ENCODE measurements at places on chromosomes 3 and 15.

DNA sequence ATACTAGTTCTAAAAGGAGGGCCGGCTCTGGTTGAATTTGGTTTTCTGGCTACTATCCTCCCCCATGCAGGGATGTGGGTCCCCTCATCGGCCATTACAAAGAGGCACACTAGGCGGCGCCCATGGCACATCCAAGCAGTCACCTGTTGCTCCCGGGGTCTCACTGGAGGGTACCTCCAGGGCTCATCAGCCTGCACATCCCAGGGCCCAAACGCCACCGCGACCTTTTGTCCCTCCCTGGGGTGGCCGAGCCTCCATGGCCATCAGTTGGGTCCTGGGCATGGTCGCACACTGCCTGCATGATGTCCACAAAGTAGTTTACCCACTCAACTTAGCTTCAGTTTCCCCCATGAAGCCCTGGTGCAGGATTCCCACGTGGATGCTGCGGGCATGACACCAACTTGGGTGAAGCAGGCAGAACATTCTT lies 28.3 kb downstream of the IDH3A start:
- no peak for DNase-seq

DNA sequence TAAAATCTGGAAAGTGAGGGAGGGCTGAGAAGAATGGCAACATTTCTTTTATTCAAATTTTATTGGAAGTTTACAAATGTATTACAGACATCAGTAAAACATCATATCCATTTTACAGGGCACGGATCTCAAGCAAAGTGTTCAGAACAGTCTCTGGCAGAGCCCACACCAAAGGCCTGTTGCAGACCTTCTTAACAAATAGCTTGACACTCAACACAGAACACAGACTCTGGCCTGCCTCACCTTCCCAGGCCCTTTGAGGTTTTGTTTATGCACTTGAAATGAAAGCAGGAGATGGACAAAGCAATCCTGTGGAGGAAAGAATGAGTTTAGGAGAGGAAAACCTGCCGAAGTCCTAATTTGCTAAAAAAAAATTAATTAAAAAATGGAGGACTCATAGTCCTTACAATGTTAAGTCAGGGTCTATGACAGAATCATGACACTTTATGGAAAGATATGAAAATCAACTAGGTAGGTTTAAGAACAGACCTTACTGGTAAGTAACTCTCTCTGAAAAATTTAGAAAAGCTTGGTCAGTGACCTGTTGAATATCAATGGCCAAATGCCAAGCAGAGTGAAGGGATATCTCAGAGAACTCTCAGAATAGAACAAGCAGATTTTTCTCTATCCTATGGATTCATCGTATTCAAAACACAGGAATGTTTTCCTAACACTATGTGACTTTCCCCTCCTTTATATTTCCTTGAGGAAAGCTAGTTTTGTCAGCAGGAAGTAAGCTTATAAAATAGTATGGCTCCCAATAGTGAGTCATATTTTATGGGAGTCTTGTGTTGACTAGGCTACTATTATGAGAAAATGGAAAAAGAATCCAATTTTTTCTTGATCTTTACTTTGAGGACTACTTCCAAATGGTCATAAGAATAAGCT lies 70.8 kb upstream of the PSMD6 start:
- DNase-seq: no peak

DNA sequence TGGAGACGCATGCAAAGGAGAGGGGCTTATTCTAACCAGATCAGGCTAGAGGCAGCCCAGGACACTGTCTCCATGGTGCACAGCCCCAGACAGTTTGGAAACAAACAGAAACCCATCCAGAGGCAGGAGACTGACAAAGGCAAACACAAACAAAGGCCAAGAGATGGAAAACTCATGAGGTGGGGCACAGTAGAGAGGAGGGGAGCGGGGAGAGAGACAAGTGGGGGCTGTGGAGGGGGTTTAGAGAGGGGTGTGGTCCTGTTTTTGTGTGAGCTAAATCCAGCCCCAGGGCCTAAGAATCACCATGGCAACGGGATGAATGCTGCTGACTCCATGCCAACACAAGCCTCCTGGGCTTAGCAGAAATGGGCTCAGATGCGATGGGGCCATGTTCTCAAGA lies 32.3 kb downstream of the PARP16 start:
- DNase-seq: no peak

DNA sequence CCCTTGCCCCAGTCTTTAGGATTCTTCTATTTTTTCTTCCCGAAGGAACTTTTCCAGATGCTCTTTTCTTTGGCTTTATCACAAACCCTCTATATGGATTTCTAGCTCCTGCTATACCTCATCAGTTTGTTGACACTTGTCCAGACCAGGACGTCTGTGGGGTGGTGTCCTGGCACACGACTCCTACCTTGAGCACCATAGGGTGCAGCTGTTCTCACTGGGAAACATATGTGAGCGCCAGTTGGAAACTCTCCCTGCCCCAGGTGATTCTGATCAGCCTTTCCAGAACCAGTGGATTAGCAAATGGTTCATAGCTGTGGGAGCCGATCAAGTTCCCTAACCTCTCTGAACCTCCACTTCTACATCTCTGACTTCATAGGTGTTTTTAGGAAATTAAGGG lies 40.6 kb upstream of the USP3 start:
- no peak for DNase-seq

DNA sequence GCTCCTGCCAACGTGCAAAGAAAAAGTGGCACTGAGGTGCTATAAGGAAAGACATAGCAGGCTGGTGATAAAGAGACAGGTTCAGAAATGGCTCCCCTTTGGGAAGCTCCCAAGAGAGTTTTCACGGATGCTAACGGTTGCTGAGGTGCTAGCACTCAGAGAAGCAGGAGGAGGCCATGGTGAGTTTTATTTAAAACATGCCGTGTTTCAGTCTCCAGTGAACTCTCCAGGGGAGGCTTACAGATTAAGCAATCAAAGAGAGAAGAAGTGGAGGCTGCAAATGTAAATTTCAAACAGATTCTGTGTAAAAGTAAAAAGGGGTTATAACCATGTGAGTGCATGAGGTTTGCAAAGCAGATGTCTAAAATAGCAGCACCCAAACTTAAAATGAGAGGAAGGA lies 346.2 kb downstream of the NTRK3 start:
- no peak for DNase-seq

GRCh38 chr15:65762914-65763787 lies 28.9 kb downstream of the DENND4A start:
- DNase-seq: no peak

- DNase-seq: no peak
Observed at GRCh38 chr15:99645951-99646350, 80.2 kb downstream of the MEF2A start.

- no peak for DNase-seq
Observed at GRCh38 chr15:45414215-45414885, 36.0 kb upstream of the GATM start.

DNA sequence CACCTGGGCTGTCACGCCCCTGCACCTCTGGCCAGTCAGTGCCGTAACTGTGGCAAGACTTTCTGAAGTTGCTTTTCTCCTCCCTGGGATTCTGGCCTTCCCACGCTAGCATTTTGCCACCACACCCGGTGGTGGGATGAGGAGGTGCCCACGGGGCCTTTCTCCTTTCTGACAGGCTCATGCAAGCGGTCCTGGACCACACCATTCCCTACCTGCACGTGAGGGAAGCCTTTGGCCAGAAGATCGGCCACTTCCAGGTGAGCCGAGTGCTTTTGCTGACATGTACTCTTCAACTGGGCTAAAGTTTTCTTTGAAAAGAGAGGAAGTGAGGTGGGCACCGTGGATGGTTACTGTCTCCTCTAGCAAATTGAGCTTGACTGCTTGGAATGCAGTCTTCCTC lies 9.6 kb downstream of the IVD start:
- DNase-seq: no peak

GRCh38 chr3:6928064-6928463 lies 67.1 kb downstream of the GRM7 start:
- no peak for DNase-seq

DNA sequence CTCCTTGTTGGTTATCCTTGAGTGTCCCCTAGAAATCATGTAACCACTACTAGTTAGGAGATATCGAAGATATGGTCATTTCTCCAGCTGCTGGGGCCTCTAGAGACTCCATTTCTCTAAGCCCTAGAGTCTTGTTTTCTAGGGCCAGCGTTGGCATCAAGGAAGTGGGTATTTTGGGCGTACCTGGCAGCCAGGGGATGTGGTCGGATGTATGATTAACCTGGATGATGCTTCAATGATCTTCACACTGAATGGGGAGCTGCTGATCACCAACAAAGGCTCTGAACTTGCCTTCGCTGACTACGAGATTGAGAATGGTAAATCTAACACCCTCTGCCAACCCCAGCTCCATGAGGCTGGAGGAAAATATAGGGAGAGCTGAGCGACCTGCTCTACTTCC lies 325.5 kb downstream of the RYR3 start:
- no peak for DNase-seq

DNA sequence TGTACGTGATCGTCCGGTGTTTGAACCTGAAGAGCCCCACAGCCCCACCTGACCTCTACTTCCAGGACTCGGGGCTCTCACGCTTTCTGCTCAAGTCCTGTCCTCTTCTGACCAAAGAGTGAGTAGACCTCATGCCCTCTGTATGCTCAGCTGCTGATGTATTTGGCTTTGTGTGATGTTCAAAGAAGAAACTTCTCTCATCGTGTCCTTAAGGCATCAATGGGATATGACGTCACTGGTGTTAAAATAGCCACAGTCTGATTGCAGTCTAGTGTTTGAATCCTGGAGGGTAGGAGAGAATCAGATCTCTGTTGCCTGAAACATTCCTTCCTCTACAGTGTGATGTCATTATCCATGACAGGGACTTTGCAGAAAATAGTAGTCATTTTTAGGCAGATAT lies 28.1 kb downstream of the ABHD2 start:
- DNase-seq: no peak

DNA sequence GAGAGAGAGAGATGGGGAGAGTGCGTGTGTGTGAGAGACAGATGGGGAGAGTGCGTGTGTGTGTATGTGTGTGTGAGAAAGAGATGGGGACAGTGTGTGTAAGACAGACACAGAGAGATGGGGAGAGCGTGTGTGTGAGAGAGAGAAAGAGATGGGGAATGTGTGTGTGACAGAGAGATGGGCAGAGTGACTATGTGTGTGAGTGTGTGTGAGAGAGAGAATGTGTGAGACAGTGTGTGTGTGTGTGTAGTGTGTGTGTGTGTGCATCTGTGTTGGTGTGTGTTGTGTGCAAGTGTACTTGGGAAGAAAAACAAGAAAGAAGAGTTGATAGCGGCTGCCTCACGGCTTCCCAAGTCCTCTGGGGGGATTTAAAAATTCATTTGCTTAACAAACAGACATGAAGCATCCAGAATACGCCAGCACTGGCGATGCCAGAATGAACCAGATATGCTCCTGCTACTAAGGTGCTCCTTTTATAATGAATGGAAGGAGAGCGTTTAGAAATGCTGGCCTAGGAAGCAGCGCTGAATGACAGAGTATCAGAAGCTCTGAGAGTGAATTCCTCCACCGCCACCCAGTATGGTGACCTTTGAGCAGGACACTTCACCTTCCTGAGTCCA lies 186.1 kb upstream of the TSC22D2 start:
- no peak for DNase-seq

DNA sequence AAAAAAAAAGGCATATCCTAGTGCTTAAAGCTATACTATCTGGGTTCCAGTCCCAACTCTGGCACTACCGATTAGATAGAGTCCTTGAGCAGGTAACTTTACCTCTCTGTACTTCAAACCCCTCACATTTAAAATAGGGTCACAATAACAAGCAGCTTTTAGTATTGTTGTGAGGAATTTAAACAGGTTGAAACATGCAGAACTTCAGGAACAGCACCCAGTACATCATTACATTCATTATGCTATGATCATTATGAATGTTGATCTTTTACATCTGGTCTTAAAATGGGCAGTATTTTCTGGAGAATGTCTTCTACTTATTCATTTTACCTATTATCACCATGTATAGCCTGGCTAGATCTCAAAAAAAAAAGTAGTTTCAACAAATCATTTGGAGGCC lies 176.1 kb upstream of the CCDC54 start:
- DNase-seq: no peak

DNA sequence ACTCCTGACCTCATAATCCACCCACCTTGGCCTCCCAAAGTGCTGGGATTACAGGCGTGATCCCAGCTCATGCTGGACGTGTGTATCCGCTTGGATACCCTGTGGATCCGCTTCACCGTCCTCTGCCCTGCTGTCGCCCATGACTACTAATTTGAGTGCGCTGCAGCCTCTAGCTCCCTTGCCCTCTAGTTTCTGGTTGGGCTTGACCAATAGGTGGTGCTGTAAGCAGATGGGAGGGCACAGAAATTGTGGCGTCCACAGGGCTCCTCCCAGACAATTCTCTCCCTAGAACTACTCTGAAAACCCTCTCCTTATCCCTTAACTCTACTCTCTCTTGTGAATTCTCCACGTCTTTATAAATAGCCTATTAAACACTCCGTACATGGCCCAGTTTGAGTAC lies 36.2 kb downstream of the ZPLD1 start:
- DNase-seq: no peak

- DNase-seq: no peak
Observed at GRCh38 chr3:18892756-18893155, 255.6 kb upstream of the KCNH8 start.

DNA sequence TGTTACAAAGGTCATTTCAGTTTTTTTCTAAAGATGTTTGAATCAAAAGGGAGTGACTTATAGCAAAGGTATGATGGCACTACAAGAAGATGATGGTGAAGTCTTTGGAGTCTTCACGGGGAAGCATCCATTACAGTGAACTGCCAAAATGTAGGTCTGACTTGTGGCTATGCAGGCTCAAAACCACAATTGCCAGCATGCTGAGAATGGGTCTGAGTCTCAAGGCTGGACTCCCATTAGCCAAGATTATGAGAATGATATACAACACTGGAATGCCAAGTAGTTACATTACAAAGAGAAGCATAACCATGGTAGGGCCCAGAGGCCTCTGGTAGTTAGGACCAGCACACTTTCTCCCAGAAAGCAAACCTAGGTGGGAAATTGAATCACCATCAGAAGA lies 194.2 kb downstream of the MTHFS start:
- no peak for DNase-seq

DNA sequence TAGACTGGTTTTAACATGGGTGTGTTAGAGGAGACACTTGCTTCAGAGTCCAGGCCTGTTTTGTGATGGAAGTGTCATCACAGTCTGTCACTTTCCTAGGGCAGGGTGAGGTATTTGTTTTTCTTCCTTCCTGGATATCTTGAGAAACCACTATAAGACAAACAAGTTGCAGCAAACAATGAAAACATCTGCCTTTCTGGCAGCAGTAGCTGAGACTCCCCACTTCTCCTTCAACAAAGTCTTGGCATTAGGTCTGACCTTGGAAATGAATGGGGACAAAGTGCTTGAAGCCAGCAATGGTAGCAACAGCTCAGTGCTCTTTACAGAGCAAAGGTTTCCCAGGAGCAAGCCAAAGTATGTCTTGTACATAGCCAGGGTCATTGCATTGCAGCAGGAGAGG lies 64.6 kb downstream of the CD200 start:
- DNase-seq: no peak

GRCh38 chr15:41795996-41796856 lies 21.9 kb downstream of the MAPKBP1 start:
- DNase-seq: no peak

DNA sequence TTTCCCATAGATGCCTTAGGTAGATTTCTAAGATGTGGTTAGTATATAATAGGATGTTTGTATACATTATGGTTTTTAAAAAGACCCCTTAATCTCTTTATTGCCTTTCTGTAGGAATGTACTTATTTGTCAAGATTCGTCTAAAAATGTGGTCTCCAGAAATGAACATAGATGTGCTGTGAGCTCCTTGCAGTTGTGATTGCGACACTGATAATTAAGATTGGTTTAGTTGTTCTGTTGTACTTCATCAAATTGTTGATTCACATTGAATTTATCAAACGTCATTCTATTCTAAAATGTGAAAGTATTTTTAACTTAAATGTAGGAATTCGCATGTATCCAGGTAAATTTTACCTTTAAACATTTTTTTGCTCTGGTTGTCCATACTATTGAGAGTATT lies 51.2 kb downstream of the CMC1 start:
- no peak for DNase-seq

GRCh38 chr3:81432456-81432855 lies 329.0 kb downstream of the GBE1 start:
- DNase-seq: no peak

All from activated T-helper 1 cell treated with Interleukin-2 at 50 U/mL for 16 hours (primary cell).